ENCODE measurements at places on chromosomes 12 and 14.

DNA sequence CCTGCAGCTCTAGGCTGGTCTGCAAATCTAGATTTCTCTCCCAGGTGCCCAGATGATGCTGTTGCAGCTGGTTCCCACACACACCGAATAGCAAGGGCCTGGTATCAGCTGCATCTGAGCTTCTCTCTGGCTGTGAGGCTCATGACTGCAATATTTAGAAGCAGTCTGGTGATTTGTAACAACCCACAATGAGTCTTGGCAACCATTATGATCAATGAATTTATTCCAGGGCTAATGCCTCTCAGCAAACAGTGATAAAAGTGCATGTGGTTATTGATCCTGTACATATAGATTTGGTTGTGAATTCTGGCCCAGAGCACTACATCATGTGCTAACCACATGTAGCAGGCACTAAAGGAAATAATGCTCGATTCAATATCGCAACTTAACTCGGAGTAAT is 114.3 kb downstream of the ASCL4 start:
- DNase-seq = no peak

DNA sequence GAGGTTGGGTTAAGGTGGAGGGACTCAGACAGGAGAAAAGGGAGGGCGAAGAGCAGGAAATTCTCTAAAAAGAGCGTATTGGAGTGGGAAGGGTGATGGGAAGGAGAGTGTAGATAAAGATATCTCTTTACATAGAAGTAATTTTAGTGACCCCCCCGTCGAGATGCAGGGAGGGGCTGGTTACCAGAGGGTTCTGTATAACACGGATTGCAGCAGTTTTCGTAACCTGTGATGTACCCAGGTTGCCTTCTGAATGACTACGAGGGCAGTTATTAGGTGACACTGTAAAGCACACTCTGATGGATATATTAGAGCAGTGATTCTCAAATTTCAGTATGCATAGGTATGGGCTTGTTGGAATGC is 443 bp downstream of the DNAL1 start:
- no peak for DNase-seq

GRCh38 chr14:54350203-54350602 is 46.6 kb upstream of the CDKN3 start:
- no peak for DNase-seq

DNA sequence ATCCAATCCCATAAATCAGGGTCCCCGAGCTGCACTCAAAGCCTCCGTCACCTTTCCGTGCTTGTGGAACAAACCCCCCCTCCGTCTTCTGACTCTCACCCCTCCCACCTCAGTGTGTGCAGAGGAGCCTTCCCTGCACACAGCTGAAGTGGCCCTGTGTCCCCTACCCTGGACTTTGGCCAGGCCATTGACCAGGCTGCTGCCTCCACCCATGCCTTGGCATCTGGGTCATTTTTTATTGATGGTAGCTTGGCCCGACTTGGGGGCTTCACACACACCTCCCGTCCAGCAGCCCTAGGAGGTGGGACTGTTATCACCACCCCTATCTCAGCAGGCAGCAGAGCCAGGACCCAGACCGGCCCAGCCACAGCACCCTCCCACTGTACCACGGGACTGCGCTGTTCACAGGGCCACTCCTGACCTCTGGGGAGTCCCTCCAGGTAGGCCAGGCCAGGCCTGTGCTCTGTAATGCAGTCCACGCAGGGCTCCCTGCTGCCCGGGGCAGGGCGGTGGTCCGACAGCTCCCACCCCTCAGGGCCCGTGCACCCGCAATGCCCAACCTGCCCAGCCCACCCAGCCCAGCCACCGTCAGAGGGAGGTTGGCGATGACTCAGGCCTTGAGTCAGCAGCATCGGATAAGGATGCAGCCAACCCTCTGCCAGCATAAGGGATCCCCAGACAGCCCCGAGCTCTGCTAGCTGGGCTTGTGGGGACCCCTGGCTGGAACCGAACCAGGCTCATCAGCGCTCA is 9.2 kb upstream of the INF2 start:
- DNase-seq = no peak

DNA sequence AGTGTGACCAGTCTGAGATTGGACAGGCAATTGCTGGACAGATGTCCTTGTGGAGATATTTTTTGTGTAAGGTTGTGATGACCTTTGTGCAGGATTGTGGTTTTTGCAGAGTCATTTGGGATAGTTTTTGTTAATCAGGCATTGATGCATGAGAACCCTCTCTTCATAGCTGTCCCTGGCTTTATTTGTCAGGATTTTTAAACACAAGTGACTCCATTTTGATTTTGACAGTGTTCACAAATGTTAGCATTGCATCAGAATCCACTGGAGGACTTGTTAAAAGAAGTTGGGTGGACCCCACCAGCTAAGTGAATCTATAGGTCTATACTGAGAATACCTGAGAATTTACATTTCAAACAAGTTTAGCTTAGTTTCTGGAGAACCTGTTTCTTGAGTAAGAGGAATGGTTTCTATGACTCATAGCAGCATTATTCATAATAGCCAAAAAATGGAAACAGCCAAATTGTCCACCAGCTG is 11.8 kb downstream of the FNTB start:
- no peak for DNase-seq

- no peak for DNase-seq
Observed at GRCh38 chr12:69616025-69616424, 5.3 kb upstream of the LRRC10 start.

DNA sequence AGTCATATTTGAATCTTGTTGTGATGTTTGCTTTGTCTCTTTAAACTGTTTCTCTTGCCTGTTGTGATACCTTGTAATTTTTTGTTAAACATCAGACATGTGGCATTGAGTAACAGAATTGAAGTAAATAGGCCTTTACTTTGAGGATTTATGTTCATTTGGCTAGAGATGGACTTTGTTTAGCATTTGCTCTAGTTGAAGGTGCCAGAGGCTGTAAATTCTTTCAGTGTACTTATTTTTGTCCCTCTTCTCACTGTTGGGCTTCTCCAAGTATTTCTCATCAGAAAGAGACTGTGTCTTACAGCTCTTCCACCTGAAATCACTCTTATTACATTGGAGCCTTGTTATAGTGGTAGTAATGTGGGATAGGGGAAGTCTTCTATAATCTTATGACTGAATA is 175.8 kb downstream of the LRFN5 start:
- no peak for DNase-seq

GRCh38 chr12:95574799-95575452 is 23.6 kb upstream of the USP44 start:
- no peak for DNase-seq

GRCh38 chr12:16072678-16073077 is 161.5 kb downstream of the DERA start:
- no peak for DNase-seq
